Prostate gland (tissue), 2 donors: ENCODE measurements at places on chromosomes 6 and 20. TPM values are rescaled to one million over a fixed set of nuclear protein-coding genes. Genes with fewer than 3 reads are reported as not detected.

- DNase-seq: no peak
- H3K27ac ChIP-seq: no peak overlapping the region
- no peaks in the 10 kb centered on the region for H3K4me1 ChIP-seq
- H3K4me3 ChIP-seq: no peak overlapping the region
- no peaks in the 10 kb centered on the region for H3K27me3 ChIP-seq
These were observed 11.6 kb downstream of the CDH22 start for GRCh38 chr20:46296526-46297250.

- no peaks in the 10 kb centered on the region for H3K36me3 ChIP-seq
- DNase-seq: no peak
- H3K27ac ChIP-seq: no peak overlapping the region
- no peaks in the 10 kb centered on the region for H3K4me1 ChIP-seq
These were observed 127.5 kb downstream of the CEP57L1 start for GRCh38 chr6:109222848-109223247.

DNA sequence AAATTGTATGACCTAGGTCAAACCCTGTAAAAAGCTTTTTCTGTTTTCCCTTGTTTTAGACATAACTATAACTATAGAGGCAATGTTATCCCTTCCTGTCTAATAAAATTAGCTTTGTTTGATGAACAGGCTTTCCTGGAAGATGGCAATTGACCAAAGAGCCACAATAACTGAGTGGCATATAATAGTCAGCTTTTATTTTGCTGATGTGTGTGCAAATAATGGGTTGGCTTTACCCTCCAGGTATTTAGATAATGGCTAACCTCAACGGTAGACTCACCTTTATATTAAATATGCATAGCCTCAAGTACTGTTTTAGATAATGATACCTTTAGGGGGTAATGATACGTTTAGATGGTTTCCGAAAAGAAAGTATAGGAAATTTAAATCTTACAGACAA, 15.0 kb downstream of the TBXT start:
- H3K27me3 ChIP-seq: no peaks in the 10 kb centered on the region
- no peak overlapping the region for H3K4me3 ChIP-seq
- DNase-seq: no peak
- H3K36me3 ChIP-seq: no peaks in the 10 kb centered on the region
- H3K27ac ChIP-seq: no peak overlapping the region
- H3K4me1 ChIP-seq: no peaks in the 10 kb centered on the region

DNA sequence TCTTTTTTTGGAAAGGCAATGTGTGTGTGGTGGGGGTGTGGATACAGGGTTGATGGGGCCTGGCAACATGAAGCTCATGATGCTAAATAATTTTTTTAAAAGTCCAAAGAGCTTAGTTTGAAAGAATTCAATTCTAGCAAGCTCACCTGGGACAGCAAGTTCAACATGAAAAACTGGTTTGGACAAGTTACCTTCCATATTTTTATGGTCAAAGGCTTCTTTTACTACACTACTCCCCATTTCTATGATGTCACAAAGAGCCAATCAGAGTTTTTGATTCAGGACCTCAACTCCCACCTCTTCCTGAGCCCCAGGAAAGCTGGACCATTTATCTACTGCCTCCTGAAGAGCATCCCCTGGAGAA, 66.1 kb upstream of the CTNNBL1 start:
- no peaks in the 10 kb centered on the region for H3K36me3 ChIP-seq
- H3K4me1 ChIP-seq: no peaks in the 10 kb centered on the region
- peaks cover 3% of the 10 kb centered on the region for H3K27me3 ChIP-seq
- H3K27ac ChIP-seq: no peak overlapping the region
- no peak for DNase-seq

- H3K27me3 ChIP-seq: no peaks in the 10 kb centered on the region
- no peaks in the 10 kb centered on the region for H3K4me1 ChIP-seq
- H3K27ac ChIP-seq: no peak overlapping the region
- DNase-seq: no peak
These were observed 123.2 kb upstream of the THEMIS start for GRCh38 chr6:128024046-128024445.

GRCh38 chr6:46949632-46950280, 28.0 kb upstream of the ADGRF5 start:
- no peaks in the 10 kb centered on the region for H3K27me3 ChIP-seq
- peaks cover 4% of the 10 kb centered on the region for H3K4me1 ChIP-seq
- H3K4me3 ChIP-seq: no peak overlapping the region
- no peak for DNase-seq
- H3K36me3 ChIP-seq: no peaks in the 10 kb centered on the region

- no peak overlapping the region for H3K4me3 ChIP-seq
- H3K27me3 ChIP-seq: no peaks in the 10 kb centered on the region
- DNase-seq: peak; percentile 26
- H3K27ac ChIP-seq: no peak overlapping the region
- no peaks in the 10 kb centered on the region for H3K36me3 ChIP-seq
These were observed 143.4 kb downstream of the JARID2 start for GRCh38 chr6:15389084-15389764.

GRCh38 chr20:21661488-21662055, 43.9 kb upstream of the PAX1 start:
- H3K27me3 ChIP-seq: no peaks in the 10 kb centered on the region
- H3K27ac ChIP-seq: no peak overlapping the region
- H3K4me1 ChIP-seq: no peaks in the 10 kb centered on the region
- H3K36me3 ChIP-seq: no peaks in the 10 kb centered on the region
- DNase-seq: peak; percentile 51

DNA sequence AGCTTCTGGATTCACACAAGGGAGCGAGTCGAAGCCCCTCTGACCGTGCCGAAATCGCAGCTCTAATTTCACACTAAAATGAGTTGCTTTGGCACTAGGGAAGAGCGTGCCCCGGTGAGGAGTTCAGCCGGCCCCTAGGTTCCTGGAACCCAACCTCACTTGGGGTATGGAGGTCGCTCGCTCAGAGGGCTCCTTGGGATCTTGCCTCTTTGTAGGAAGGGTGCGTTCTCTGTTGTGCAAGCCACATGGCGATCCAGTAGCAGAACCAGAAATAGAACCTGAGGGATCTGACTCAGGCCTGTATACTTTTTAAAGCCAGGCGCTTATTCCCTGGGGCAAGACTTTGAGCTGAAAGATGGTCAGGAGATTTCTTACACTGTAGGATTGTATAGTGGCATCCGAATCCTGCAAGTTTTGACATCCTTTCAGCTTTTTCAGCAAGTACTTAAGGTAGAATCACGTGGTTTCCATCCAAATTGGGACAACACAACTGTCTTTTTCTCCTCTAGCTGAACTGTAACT, 861 bp upstream of the RALGAPA2 start:
- H3K4me3 ChIP-seq: peak overlapping the region; percentile 91
- no peak for DNase-seq
- H3K27me3 ChIP-seq: no peaks in the 10 kb centered on the region
- no peaks in the 10 kb centered on the region for H3K36me3 ChIP-seq
- H3K27ac ChIP-seq: peak overlapping the region; percentile 90
- H3K4me1 ChIP-seq: no peaks in the 10 kb centered on the region

DNA sequence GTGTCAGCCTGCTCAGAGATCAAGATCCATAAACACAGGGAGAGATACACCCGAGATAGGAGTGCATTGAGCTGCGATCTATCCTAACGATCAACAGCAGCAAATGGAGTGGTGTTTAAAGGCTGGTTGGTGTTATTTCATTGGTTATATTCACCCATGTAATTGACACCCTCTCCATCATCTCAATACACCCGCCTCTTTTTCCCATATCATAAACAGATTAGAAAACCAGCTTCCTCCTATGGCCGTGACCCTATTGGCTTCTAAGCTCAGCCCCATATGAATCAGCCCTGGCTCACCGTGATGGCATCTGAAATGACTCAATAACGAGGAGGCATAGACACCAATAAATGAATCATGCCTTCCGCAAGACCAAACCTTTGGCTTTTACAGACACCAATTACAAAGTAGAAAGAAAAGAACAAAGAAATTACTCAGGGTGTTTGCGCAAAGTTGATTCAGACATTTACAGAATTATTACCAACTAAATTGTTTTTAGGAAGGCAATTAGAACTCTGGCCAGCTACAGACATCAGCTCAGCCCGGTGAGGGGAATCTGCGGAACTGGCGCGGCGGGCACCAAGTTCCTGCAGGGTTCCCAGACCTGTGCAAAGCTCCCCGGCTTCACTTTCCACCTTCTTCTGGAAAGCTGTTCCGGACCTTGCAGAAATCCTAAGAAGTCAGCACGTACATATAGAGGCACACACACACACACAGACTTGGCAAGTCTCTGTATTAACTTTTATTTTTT, 11.5 kb downstream of the PMEPA1 start:
- H3K4me1 ChIP-seq: peaks cover 43% of the 10 kb centered on the region
- peak overlapping the region; percentile 98 for H3K27ac ChIP-seq
- no peaks in the 10 kb centered on the region for H3K27me3 ChIP-seq
- H3K4me3 ChIP-seq: peak overlapping the region; percentile 25
- no peak for DNase-seq
- H3K36me3 ChIP-seq: no peaks in the 10 kb centered on the region

- peaks cover 2% of the 10 kb centered on the region for H3K4me1 ChIP-seq
- H3K27me3 ChIP-seq: no peaks in the 10 kb centered on the region
- H3K27ac ChIP-seq: peak overlapping the region; percentile 99
- no peak overlapping the region for H3K4me3 ChIP-seq
- H3K36me3 ChIP-seq: no peaks in the 10 kb centered on the region
These were observed 932 bp upstream of the EZR start for GRCh38 chr6:158819977-158820622.

GRCh38 chr6:108835218-108835850, 12.9 kb upstream of the ARMC2 start:
- H3K27ac ChIP-seq: no peak overlapping the region
- H3K4me3 ChIP-seq: no peak overlapping the region
- H3K27me3 ChIP-seq: no peaks in the 10 kb centered on the region
- DNase-seq: peak; percentile 90
- no peaks in the 10 kb centered on the region for H3K4me1 ChIP-seq

- DNase-seq: no peak
- no peak overlapping the region for H3K27ac ChIP-seq
- no peaks in the 10 kb centered on the region for H3K4me1 ChIP-seq
- H3K27me3 ChIP-seq: no peaks in the 10 kb centered on the region
- no peaks in the 10 kb centered on the region for H3K36me3 ChIP-seq
These were observed 105.8 kb downstream of the SLX4IP start for GRCh38 chr20:10540636-10541493.

DNA sequence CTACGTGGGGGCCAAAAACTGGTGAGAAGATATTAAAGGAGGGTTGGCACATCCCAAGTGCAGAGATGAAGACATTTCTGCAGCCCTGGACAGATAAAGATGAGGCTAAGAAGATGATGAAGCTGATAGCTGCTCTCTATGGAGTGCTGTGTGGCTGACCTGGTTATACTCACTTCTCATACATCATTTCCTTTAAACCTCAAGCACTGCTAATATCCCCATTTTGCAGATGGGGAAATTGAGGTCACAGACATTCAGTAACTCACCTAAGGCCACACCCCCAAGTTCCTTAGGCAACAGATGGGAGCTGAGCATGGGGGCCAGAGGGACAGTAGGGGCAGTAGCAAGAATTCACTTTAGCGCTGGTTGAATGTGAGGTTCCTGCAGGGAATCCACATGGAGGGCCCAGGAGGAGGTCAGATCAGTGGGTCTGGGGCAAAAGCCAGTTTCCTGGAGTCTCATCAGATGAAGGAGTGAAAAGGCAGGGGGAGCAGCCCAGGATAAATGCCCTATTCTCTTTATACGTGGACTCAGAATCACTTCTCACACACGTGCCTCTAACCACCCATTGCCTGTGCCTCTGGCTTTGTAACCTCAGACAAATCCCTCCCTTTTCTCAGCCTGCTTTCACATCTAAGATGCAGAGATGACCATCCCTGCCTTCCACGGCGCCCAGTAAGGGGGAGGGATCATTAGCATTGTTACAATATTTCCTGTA, 125.8 kb downstream of the NFATC2 start:
- no peak for DNase-seq
- H3K27ac ChIP-seq: no peak overlapping the region
- H3K4me3 ChIP-seq: no peak overlapping the region
- no peaks in the 10 kb centered on the region for H3K36me3 ChIP-seq
- no peaks in the 10 kb centered on the region for H3K4me1 ChIP-seq
- H3K27me3 ChIP-seq: no peaks in the 10 kb centered on the region

DNA sequence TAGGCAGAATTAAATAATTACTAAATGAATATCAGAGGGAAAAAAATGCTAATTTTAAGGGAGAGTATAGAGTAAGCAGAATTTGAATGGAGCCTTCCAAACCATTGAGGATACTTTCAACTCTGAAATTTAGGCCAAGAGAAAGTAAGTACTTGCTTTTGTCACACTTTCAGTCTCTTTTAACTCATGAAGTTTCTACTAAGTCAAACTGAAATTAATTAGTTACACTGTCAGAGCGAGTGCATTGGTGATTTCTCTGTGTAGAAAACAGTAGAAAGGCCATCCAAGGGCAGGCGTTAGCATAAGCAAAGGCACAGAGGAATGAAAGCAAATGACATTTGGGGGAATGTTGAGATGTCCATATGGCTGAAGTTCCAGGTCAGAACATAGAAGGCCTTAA, 92.9 kb downstream of the PLEKHG1 start:
- H3K36me3 ChIP-seq: no peaks in the 10 kb centered on the region
- DNase-seq: no peak
- H3K4me1 ChIP-seq: no peaks in the 10 kb centered on the region

- no peaks in the 10 kb centered on the region for H3K27me3 ChIP-seq
- no peaks in the 10 kb centered on the region for H3K36me3 ChIP-seq
- H3K4me3 ChIP-seq: no peak overlapping the region
- no peak overlapping the region for H3K27ac ChIP-seq
- no peaks in the 10 kb centered on the region for H3K4me1 ChIP-seq
These were observed 178.2 kb downstream of the CDH4 start for GRCh38 chr20:61430228-61430624.

DNA sequence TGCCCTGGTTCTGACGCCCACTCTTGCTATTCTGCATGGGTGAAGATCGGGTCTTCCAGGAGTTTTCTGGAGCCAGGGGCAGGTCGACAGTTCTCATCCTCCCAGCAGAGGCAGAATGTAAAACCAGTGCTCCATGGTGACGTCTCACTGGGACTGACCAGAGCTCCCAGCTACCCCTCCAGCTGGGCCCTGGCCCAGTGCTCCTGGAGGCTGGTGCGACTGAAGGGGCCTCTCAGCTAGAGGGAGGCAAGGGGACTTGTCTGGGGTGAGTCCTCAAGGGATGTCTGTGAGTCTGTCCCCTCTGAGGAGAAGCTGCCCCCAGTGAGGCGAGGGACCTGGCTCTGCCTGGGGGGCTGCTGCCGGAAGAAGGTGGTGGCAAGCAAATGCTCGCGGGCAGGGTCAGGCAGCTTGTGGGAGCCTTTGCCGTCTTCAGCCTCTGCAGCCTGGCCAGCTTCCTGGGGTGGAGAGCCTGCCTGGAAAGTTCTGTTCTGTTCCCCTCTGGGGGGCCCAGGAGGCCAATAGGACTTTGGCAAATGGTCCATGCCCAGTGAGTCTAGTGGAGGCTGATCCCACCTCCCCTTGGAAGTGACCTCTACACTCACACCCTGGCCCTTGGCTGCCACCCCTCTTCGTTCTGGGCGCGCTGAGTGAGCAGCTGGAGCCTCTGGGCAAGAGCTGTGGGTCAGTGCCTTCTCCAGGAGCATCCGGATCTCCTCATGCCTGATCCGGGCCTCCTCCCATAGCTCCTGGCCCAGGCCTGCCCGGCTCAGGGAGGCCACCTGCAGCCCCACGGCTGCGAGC, 47.5 kb downstream of the KIAA1755 start:
- no peak for DNase-seq
- peak overlapping the region; percentile 0 for H3K27ac ChIP-seq
- no peaks in the 10 kb centered on the region for H3K36me3 ChIP-seq
- H3K4me1 ChIP-seq: no peaks in the 10 kb centered on the region
- H3K4me3 ChIP-seq: no peak overlapping the region
- H3K27me3 ChIP-seq: no peaks in the 10 kb centered on the region

Gene RFX6
- total RNA-seq: 0.74 TPM

Gene CGA
- total RNA-seq: 2.2 TPM

Gene LINC00237
- total RNA-seq: not detected

Gene NRSN1
- 0.45 TPM for total RNA-seq

Gene DOK5
- 1.2 TPM for total RNA-seq

Gene PLTP
- 101 TPM for total RNA-seq

Gene ASIP
- not detected for total RNA-seq

Gene KIAA1755
- 5.0 TPM for total RNA-seq
